ENCODE measurements at places on chromosomes 2 and 18.

GRCh38 chr2:119005051-119005450 lies 63.1 kb downstream of the MARCO start:
- no peak for DNase-seq

- no peak for DNase-seq
Observed at GRCh38 chr2:40957508-40957907, 505.6 kb upstream of the SLC8A1 start.

GRCh38 chr2:2588777-2589176 lies 257.7 kb upstream of the MYT1L start:
- no peak for DNase-seq

GRCh38 chr2:2527148-2527547 lies 196.1 kb upstream of the MYT1L start:
- DNase-seq = no peak

DNA sequence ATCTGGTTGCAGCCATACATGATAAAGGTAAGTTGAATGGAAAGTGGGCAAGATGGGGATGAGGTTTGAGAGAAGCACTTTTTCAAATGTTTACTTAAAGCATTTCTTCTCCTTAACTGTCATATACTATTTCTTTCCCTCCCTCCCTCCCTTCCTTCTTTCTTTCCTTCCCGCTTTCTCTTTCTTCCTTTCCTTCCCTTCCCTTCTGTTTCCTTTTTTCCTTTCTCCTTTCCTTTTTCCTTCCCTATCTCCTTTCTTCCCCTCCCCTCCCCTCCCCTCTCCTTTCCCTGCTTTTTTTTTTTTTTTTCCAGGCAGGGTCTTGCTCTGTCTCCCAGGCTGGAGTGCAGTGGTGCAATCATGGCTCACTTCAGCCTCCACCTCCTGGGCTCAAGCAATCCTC lies 5.6 kb downstream of the SLC3A1 start:
- no peak for DNase-seq

- DNase-seq = no peak
Observed at GRCh38 chr2:25418944-25419677, 77.4 kb upstream of the DNMT3A start.

DNA sequence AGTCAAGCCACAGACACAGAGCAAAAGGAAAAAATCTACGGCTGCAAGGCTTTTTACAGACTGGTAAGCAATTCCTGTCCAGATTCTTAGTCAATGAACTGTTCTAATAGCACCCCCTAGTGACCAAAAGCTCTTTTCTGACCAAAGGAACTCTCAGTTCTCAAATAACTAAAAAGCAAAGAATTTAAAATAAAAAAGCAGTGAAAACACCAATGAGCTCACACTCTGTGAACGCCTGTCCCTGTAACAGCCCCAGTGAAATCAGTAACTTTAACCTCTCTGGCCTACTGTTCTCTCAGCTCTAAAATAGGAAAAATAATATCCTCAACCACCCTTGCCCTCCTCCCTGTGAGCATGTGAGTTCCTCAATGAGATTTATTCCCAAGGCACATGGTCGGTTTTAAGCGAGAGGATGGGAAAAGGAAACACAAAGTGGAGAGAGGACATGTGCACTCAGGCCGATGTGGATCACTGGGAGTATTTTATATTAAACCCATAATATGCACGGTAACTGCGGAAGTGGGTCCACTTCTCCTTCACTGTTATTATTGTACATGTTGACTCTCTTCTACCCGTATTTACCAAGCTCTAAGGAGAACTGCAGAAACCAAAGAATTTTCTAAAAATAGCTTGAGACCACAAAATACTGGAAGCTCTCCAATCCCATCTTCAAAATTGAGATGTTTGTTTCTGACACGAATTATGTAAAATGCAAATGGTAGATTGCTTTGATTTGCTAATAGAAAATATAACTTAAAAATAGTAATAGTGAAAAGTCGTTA lies 128.5 kb downstream of the STK39 start:
- DNase-seq = peak; percentile 68

- DNase-seq = no peak
Observed at GRCh38 chr2:1709335-1709605, 35.0 kb downstream of the PXDN start.

GRCh38 chr2:144659731-144660275 lies 139.9 kb upstream of the ZEB2 start:
- DNase-seq = no peak

Data from urinary bladder (tissue), 4 donors.